ENCODE measurements at places on chromosomes 4 and X.

GRCh38 chr4:177005674-177006230 lies 213.0 kb upstream of the VEGFC start:
- DNase-seq = peak; percentile 72

- DNase-seq = peak; percentile 68
Observed at GRCh38 chr4:182188622-182189021, 54.6 kb upstream of the TENM3 start.

GRCh38 chr4:91325495-91325894 lies 978.3 kb upstream of the GRID2 start:
- no peak for DNase-seq

DNA sequence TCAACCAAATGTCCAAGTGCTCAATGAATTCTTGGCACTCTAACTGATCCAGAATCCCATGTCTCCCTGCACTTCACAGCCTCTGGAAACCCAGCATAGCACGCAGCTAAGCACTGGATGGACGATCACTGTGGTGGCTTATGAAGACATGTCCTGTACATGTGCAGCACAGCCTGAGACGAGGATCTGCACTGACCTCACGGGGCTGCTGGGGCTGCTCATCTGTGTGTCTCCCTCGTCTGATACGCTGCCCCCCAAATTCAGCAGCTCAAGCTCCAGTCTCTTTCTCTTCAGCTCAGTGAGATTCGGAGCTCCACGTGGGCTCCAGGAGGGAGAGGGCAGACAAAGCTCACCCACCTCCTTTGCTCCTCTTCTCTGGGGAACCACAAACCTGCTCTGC lies 126.9 kb downstream of the CPZ start:
- DNase-seq = no peak

- DNase-seq = no peak
Observed at GRCh38 chr4:16641971-16642370, 256.5 kb downstream of the LDB2 start.

DNA sequence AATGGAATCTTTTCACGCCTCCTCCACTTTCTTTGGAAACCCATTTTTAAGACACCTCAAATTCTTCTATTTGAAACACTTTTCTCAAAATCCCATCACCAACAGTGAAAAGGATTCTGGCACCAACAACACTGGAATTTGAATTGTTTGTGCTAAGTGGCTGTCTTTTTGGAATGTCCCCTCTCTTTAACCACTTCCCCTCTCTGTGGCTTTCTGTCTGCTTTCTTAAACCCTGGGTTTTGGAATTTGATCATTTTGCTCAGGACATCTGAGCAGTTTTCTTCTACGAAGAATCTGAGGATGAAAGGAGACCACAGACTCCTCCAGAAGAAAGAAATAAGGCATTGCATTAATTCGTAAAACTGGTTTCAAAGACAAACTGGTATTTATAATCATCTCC lies 89.0 kb downstream of the MXRA5 start:
- no peak for DNase-seq

DNA sequence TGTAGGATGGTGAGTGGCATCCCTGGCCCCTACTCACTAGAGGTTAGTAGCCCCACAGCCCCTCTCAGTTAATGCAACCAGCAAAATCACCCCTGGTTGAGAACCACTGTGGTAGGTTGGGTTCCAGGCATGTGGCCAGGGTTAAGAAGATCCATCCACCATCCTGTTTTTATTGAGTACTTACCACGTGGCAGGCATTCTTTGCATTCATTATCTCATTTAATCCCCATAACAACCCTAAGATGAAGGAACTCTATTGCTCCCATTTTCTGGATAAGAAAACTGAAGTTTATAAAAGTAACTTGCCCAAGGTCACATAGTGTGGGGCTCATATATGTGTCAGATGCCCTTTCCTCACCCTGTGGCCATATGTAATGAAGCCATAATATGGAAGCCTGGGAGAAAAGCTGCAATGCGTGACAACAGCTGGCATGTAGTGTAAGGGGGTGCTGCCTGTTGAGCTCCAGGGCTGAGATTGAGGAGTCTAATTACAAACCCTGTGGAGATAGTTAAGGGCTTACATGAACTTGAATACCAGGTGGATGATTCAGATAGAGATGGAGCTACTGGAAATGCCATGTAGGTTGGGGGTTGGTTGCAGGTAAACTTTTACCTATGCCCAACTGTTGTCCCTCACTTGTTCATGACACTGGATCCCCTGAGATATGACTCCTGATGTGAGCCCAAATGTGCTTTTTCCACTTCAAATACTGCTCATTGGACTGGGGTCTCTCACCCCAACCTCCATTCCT lies 100.2 kb upstream of the PGRMC2 start:
- peak; percentile 42 for DNase-seq

DNA sequence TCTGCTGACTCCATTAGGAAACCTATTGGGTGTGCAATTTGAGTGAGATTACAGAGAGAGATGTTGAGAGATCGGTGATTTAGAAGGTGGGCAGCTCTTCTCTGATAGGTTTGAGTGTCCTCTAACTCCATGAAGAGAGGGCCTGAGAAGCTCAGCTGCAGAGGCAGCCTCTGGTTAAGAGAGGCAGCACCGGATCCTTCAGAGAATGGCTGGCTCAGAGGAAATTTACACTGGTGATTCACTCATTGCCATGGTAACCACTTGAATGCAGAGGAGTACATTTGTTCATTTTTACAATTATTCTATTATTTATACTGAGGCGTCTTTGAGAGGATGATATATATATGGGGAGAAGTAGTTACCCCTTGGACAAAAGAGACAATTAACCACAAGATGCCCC lies 171.7 kb downstream of the PDGFRA start:
- peak; percentile 48 for DNase-seq

- peak; percentile 3 for DNase-seq
Observed at GRCh38 chrX:13717700-13718472, 16.5 kb downstream of the TRAPPC2 start.

DNA sequence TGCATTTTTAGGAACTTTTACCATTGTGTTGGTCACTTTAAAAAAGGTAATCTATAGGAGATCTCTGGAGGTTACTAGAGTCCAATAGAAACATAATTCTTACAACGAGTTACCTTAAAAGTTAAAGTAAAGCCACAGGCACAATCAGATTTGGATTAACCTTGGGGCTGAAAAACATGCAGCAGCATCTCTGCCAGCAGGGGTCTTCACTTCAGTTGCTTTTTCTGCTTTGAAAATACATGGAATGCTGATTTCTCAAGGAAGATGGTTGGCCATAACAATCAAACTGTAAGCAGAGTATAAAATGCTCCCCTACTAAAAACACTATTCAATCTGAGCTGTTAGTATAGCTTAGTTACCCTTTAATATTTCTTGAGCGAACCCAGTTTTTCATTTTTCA lies 1072.3 kb upstream of the PCDH10 start:
- no peak for DNase-seq

DNA sequence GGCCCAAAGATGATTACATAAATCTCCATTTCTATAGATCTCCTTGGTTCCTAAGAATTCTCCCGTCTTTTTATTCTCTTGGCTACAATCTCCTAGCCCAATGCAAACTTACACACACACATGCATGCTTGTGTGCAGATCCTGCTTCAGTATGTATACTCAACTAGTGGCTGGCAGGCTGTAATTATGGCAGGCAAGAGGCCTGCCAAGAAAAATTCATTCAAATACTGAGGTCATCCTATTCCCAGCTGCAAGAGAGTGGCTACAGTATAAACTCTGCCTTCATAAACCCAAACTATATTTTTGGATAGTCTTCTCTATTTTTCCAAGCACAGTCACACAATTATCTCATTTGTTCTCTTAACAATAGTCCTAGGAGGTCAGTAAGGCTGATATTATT lies 95.2 kb downstream of the SHROOM4 start:
- no peak for DNase-seq

DNA sequence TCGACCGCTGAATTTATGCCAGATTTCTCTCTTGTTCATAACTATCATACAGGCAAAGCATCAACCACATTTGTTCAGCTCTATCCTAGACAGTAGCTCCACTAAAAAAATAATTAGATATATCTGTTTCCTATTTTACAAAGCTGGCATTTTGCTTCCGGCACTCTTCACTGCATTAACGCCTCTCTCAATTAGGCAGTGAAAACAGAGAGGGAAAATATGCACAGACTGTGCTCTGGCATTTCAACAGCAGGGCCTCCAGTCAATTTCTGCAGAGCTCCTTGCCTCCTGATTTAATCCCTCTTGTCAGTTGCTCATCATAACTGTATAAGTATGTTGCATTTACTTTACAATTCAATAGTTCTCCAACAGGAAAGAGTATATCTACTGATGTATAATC lies 666.9 kb upstream of the INTU start:
- DNase-seq = no peak

DNA sequence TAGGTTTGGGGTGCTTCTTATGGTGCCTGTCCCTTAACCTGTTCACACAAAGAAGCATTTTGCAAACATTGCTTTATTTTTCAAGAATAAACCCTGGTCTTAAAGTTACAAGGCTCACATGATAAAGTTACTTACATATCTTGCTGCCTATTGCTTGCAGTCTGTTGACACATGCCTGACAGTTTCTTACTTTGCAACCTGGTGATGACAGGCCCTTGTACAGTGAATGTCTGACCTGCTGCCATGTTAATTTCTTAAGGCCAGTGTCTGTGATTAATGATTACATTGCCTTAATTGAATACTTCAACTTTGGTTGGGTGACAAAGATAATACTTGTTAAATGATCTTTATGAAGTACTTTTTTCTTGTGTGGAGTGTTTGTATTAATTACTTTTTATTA lies 49.9 kb downstream of the FIP1L1 start:
- DNase-seq = no peak

DNA sequence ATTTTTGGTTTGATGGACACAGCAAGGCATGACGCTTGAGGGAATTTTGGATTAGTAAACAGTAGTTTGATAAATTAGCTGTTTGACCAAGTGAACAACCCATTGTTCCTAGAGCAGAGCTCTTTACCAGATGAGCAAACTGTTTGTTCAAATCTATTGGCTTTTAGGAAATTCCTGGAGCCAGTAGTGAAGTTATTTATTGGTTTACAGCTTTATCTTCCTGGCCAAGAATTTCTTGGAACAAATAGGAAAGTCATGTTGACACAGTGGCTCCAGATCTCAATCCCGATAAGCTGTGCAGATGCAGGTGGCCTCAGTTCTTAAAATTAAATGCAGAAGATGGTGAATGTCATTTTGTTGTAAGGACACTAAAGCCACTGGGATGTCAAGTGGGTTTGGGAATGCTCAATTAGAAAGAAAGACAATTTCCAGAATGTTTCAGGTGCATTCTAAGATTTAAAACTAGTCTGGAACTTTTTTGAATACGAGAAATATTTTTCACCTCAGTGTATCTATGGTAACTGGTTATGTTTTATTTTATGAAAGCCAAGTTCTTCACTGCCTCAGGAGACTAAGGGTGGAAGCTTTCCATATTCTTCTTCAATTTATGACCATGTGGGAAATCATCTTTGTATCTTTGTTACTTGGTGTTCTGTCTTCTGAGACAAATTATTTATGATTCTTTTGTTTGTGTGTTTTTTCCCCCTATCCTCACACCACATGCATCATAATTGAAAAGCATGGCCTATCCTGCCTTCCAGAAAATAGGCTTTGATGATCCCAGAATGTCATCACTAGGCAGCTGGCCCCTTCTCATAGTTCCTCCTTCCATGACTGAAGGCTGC lies 554.5 kb downstream of the STIM2 start:
- DNase-seq = no peak

DNA sequence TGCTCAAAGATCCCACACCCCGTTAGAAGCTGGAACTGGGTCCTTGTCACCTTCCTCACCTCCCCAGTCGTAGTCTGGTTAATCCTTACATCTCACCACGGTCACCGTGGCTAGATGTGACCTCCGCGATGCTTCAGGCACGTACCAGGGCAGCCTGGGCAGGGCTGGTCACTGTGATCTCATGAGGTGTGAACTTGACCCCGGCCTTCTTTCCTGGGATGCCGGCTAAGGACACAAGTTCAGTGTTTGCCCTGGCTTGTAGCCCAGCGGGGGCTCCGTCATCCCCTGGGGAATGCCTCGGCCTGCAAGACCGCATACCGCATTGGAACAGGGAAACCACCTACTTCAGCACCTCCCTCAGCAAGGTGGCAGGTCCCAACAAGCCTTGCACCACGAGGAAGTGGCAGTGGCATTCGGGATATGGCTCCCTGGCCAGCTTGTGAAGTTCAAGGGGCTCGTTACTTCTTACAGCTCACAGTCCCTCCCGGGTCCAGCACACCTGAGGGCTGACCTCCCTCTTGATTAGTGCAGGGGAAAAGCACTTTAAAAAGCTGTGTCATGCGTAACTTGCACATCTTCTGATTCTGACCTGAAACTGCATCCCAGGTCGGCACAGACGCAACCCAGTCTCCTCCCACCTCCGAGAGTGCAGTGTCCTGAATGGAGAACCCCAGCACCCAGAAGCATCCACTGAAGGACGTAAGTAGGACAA lies 25.9 kb downstream of the NOP14 start:
- DNase-seq = no peak

All from HCEC 1CT (cell line).